ENCODE measurements at places on chromosomes 7 and 10. TPM values are rescaled to one million over a fixed set of nuclear protein-coding genes. Genes with fewer than 3 reads are reported as not detected.

- DNase-seq: peak; percentile 9
These were observed 593 bp upstream of the CUX1 start for GRCh38 chr7:101816595-101817470.

DNA sequence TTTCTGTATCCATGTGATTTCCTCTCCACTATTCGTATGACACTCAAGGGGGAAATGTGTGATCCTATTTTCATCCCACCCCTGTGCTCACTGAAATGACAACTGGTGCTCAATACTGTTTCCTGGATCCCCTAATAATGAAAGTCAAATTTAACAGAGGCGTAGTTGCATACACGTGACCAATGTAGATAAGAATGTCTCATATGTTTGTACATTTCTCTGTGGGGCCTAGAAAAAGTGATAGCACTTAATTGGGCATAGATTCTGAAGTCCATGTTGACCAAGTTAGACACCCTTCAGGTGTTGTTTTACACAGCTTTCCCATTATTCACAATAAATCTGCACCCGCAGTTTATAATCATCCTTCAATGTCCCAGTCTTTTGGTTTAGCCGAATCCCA lies 59.1 kb downstream of the JAZF1 start:
- no peak for DNase-seq

DNA sequence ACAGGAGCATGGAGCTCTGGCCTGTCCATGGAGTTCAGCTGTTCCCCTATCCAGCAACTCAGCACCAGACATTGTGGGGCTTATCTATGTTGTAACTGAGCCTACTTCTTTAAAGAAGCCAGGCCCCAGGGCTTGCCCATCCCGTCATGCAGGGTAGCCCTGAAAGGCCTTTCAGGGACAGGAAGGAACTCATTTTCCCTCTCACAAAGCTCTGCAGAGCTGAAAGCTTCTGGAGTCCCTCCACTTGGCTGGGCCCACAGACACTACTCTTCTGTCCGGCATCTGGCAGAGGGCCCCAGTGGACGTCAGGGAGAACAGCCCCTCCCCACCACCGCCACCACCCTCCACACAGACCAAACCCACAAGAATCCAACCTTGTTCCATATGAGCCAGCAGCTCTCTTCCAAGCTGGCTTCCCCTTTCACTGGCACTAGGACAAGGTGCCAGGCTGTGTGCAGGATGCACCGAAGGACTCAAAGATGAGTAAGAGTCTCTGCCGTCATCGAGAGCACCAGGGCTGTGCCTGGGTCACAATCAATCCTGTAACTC lies 33.1 kb downstream of the DENND2A start:
- no peak for DNase-seq

GRCh38 chr10:22344249-22344648 lies 1.0 kb upstream of the SPAG6 start:
- DNase-seq: no peak

Gene GIMAP4
- 57.3 TPM for total RNA-seq

GRCh38 chr7:111960984-111961383 lies 245.2 kb downstream of the DOCK4 start:
- no peak for DNase-seq

DNA sequence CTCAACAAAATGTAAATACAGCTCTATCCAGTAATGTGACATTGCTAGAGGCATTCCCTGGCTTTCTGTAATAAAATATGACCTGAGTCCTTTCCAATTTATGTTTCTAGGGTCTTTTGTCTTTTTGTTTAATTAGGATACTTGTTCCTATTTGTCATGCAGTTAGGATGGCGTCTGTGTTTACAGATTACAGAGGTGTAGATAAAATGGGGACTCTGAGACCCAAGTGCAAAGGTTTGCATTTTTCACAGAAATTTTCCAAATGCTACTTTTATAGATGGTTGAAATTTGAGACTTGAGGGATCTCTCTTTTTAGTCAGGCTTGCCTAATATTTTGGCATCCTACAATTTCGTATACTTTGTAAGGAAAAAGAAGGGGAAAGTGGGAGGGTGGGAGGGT lies 332.4 kb downstream of the PTEN start:
- DNase-seq: no peak

DNA sequence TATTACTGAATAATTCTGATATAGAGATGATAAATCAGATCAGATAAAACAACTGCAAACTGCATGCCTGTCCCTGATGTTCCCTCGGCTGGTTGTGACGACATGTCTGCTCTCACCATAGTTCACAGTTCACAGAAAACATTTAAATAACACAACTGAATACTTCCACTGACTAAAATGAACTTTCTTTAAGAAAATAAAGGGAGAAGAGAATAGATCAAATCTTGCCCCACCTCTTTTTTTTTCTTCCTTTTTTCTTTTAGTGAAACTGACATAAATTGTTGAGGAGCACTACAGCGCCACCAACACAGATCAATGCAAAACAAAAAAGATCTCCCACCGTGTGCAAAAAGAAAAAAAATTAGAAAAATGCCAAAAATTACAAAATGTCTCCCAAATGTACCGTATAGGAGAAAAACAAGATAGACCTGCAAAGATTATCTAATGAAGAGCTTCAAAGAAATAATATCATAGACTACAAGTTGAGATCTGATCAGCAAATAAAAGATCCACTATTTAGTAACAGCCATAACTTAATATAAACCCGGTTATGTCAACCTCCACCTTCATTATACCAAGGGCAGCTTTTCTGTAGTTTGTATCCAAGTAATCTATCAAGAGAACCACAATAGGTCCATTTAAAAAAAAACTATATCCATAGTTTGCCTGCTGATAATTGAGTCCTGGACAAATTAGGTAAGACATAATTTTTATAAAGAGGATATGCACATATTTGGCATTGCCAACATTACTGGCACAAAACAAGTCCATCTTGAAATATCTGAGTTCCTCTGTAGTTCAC lies 30.7 kb upstream of the EPC1 start:
- no peak for DNase-seq

Gene BTBD16
- total RNA-seq: not detected

Gene SFTPD
- not detected for total RNA-seq

GRCh38 chr10:27297844-27298521 lies 57.4 kb upstream of the ACBD5 start:
- DNase-seq: no peak

- no peak for DNase-seq
These were observed 143.3 kb upstream of the GPR26 start for GRCh38 chr10:123522702-123523312.

Gene PKD2L1
- not detected for total RNA-seq

- DNase-seq: no peak
These were observed 1074.4 kb downstream of the TYW1 start for GRCh38 chr7:68070992-68071391.

GRCh38 chr7:111835066-111835465 lies 272.8 kb upstream of the IMMP2L start:
- no peak for DNase-seq

DNA sequence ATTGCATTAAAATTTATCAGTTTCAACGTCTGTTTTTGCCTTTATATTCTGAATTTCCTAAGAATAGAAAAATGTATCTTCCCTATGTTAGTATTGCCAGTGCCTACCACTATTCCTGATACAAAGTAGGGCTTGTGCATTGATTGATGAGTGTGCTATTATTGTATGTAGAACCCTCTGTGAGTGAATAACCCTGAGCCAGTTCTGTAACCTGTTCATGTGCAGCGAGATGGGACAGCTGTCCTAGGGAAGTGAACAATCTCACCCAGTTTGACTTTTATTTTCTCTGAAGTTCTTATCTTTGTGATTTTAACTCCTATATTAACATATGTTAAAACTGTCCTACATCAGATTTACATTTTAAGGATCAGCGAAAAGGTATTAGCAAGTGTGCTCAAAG lies 178.4 kb upstream of the ADO start:
- no peak for DNase-seq

GRCh38 chr10:50541921-50542320 lies 81.8 kb downstream of the SGMS1 start:
- no peak for DNase-seq

Gene COX15
- 36.5 TPM for total RNA-seq

- DNase-seq: no peak
These were observed 222.2 kb downstream of the ADRA2A start for GRCh38 chr10:111299037-111299436.

DNA sequence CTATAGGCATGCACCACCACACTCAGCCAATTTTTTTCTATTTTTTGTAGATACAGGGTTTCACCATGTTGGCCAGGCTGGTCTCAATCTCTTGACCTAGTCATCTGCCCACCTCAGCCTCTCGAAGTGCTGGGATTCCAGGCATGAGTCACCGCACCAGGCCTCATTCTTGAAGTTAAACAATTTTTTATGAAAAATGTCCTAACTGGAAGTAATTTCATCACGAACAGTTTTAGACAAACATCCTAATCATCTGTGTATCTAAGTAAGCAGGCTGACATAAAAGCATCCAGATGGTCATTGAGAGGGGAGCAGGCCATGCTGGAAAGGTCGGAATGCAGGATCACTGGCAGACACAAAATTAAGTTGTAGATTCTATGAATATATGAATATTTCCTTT lies 269.1 kb downstream of the ZMYND11 start:
- DNase-seq: no peak

Gene GLCCI1
- total RNA-seq: 12.9 TPM

Gene AOC1
- not detected for total RNA-seq

DNA sequence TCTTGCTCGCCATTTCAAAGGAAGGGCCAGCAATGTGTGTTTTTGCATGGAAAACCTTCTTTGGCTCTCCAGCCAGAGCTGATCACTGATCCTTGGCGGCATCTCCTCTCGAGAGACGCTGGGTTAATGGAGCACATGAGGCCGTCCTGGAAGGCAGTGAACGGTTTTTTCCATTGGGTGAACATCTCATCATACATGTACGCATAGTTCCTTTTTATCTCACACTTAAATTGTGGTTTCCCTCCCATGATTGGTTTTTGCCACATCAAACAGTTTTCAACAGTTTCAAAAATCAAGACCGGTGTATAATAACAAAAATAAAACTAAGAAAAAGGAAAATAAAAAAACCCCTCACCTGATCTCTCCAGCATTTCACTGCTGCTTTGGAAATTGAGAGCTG lies 276.4 kb downstream of the TCF7L2 start:
- DNase-seq: peak; percentile 26

Gene ATOH7
- not detected for total RNA-seq

Gene SEMA4G
- total RNA-seq: 0.57 TPM

GRCh38 chr10:86830043-86830591 lies 73.7 kb downstream of the BMPR1A start:
- no peak for DNase-seq

DNA sequence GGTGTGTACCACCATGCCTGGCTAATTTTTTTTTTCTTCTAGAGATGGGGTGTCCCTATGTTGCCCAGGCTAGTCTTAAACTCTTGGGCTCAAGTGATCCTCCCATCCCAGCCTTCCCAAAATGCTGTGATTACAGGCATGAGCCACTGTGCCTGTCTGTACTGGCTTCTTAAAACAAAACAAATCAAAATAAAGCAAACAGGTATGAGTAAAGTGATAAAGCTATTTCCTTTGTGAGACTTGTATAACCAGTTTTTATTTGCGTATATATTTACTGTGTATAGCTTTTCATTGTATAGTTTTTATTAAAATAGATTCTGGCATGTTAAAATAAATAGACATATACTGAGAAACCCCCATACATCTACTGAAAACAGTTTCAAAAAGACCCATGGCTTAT lies 14.3 kb downstream of the LCOR start:
- no peak for DNase-seq

- no peak for DNase-seq
These were observed 191.9 kb downstream of the RPS24 start for GRCh38 chr10:78225594-78225993.

- no peak for DNase-seq
These were observed 23.6 kb downstream of the GDI2 start for GRCh38 chr10:5789626-5790025.

GRCh38 chr10:69179089-69179742 lies 818 bp upstream of the SUPV3L1 start:
- DNase-seq: peak; percentile 27

Gene MYH16
- not detected for total RNA-seq

Gene CYREN
- 77.2 TPM for total RNA-seq

Gene TBL2
- 29.1 TPM for total RNA-seq

Gene UNCX
- not detected for total RNA-seq
